Activated CD4-positive, alpha-beta T cell treated with anti-CD3 and anti-CD28 coated beads, Interleukin-2, Interleukin-4, amounts not matched to agents 100 ng/mL and 50 ng/mL, durations not matched to agents 16 hours and 8 hours (primary cell): ENCODE measurements at places on chromosomes 3 and 15.

- no peak for DNase-seq
Observed at GRCh38 chr3:63874769-63875168, 11.1 kb downstream of the ATXN7 start.

GRCh38 chr3:46854555-46854991, 8.7 kb downstream of the MYL3 start:
- DNase-seq: no peak

GRCh38 chr3:173396191-173397041, 1.1 kb upstream of the NLGN1 start:
- DNase-seq: no peak

GRCh38 chr3:17939157-17939556, 196.7 kb upstream of the TBC1D5 start:
- no peak for DNase-seq

DNA sequence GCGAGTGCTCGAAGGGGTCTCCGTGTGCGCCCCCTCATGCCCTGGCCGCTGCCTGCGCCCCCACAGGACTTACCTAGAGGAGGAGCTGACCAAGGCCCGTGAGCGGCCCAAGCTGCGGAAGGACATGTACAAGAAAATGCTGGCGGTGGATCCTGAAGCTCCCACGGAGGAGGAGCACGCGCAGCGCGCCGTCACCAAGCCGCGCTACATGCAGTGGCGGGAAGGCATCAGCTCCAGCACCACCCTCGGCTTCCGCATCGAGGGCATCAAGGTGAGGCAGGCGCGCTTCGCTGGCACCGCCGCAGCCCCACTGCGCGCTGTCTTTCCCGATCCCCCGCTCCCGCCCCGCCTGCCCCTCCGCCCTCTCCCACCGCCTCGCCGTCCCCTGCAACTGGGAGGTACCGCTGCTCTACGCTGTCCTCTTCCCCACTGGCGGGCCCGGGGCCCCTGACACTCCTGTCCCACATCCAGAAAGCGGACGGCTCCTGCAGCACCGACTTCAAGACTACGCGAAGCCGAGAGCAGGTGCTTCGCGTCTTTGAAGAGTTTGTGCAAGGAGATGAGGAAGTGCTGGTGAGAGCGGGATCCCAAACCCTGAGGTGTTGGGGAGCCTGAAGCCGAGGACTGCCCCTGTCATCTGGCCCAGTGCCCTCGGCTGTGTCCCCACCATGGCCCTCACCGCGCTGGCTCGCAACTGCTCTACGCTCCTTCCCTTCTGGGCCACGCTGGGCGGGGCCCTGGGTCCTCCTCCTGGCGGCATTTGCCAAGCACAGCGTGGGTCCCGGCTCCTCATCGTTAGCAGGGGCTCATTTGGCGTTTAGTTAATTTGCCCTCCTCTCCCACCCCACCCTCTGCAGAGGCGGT, 8.5 kb downstream of the ITPKA start:
- no peak for DNase-seq

- no peak for DNase-seq
Observed at GRCh38 chr3:17583530-17583929, 158.9 kb downstream of the TBC1D5 start.

- no peak for DNase-seq
Observed at GRCh38 chr3:8052659-8053058, 449.0 kb upstream of the LMCD1 start.

- DNase-seq: peak; percentile 10
Observed at GRCh38 chr15:39502082-39502447, 78.8 kb upstream of the THBS1 start.

GRCh38 chr3:142875583-142876207, 13.2 kb downstream of the PCOLCE2 start:
- DNase-seq: no peak

DNA sequence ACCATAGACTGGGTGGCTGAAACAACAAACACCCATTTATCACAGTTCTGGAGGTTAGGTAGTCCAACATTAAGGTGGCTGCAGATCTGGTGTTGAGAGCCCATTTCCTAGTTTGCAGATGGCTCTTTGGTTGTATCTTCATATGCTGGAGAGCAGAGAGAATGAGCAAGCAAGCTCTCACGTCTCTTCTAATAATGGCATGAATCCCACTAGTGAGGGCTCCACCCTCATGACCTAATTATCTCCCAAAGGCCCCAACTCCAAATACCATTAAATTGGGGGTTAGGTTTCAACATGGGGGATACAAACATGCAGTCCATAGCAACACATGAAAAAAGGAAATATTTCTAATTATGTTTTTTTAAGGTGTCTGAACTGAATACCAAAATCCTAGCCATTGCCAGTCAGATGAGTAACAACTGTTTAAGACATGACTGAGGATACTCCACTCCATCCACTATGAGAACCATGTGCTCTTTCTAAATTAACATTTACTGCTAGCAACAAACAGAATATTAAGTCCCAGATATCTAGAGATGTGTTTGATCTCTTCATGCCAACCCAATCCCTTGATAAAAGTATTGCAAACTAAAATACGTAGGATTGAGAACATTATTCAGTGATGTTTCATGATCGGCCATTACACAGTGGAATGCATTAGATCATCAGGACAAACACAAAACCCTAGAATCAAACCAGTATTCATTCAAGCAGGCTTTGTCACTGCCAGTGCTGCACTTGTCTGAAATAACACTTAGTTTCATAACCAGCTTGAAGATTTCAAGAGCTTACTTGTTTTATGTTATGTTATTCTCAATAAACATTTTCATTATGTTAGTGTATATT, 340.3 kb downstream of the SLC9A9 start:
- DNase-seq: no peak

GRCh38 chr3:186596568-186597287, 16.1 kb upstream of the AHSG start:
- DNase-seq: no peak

DNA sequence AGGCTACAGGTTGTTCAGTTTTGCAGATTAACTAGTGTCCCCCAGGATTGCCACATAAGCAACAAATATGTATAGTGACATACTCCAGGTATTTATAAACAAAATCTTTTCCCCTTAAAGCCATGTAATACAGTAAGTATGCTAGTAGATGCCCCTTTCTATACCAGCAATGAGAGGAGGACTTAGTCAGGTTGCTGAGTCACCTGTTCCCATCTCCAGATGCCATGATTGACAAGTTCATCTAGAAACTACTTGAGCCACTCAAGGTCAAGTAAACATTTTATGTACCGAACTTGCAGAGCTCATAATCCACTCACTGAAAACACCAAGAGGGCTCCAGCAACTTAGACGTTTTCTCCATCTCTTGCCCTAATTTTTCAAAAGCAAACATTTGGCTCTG, 18.2 kb downstream of the SLC9A9 start:
- DNase-seq: peak; percentile 43

DNA sequence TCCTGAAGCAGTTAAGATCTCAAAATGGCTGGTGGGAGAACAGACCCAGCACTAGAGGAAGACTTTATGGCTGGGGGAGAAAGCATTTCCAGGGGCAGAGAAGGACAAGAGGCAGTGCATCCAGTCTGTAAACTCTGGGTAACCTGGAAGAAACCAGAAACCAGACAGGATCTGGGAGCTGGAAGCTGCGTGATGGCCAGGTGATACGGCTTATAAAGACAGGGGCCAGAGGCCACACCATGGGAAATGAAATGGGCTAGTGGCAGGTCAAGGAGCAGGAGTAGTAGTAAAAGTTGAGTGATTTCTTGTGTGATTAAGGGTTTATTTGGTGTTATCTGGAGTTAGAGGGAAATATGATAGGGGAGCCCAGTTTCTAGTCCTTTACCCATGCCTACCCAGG, 144.7 kb upstream of the ARRDC4 start:
- DNase-seq: no peak

GRCh38 chr3:178671791-178672190, 135.6 kb downstream of the KCNMB2 start:
- DNase-seq: no peak

GRCh38 chr3:153399636-153400035, 237.6 kb downstream of the RAP2B start:
- peak; percentile 24 for DNase-seq

DNA sequence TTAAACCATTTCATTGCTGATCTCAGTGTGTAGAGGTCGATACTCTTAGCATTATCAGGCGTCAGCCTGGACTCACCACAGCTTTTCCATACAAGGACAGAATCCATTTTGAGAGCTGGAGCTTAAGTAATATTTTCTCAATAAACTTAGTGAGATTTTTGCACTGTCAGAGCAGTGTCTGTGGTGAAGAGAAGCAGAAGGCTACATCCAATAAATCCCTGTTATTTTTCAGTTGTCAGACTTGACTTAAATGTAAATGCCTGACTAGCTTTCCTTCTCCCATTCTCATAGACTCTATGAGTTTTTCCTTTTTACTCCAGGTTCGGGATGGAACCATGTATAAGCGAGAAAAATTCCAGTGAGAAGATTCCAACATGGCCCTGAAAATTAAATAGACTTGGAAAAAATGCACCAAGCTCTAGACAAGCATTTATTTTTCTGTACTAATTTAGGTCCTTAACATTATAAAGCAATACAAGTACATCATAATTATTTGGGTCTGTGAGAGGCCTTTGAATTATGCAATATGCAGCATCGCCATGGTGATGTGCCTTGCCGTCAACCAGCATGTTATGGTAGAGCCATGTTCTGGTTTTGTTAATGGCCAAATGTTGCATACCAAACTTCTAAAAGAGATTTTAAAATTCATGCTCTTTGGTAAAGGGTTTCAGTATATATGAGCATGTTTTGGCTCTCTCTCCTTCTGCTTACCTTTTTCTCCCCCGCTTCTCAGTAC, 62.0 kb downstream of the RARB start:
- DNase-seq: no peak

- DNase-seq: no peak
Observed at GRCh38 chr3:14678015-14678503, 3.1 kb downstream of the C3orf20 start.

GRCh38 chr15:64845183-64845611, 3.5 kb downstream of the PLEKHO2 start:
- DNase-seq: no peak

- DNase-seq: peak; percentile 69
Observed at GRCh38 chr15:51380999-51381806, 39.7 kb downstream of the GLDN start.

GRCh38 chr3:52090131-52090932, 34.0 kb upstream of the DUSP7 start:
- no peak for DNase-seq

- no peak for DNase-seq
Observed at GRCh38 chr15:93261845-93262244, 172.8 kb upstream of the RGMA start.

DNA sequence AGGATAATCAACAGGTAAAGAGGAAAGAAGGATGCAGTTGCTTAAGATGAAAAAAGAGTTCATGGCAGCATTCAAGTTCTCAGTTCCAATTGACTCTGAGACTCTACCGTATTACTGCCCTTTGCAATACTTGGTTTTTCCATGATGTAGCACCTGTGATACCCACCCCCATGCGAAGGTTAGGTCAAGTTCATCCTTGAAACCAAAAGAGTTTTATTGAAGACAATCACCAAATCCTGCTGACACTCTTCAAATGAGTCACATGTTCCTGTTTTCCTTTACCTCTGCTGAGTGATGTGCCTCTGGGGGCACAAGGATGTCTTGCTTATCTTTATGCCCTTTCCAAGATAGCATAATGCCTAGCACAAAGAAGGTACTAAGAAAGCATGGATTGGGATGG, 111.3 kb upstream of the SLC7A14 start:
- DNase-seq: no peak

DNA sequence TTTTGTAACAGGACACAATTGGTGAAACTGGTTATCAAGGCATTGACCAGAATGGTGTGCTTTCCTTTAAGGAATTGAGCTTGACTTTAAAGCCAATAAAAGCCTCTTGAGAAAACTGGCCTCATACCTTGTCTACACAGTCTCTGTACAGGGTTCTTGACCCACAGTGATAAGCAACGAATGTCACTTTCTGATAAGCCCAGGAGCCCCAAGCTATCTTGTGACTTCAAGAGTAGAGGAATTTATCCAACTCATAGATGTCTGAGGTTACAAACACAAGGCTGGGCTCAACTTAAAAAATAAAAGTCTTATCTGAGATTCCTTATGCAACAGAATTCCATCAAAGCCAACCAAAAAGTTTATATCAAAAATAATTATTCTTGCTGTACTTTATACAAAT, 212.1 kb downstream of the GBE1 start:
- DNase-seq: no peak

DNA sequence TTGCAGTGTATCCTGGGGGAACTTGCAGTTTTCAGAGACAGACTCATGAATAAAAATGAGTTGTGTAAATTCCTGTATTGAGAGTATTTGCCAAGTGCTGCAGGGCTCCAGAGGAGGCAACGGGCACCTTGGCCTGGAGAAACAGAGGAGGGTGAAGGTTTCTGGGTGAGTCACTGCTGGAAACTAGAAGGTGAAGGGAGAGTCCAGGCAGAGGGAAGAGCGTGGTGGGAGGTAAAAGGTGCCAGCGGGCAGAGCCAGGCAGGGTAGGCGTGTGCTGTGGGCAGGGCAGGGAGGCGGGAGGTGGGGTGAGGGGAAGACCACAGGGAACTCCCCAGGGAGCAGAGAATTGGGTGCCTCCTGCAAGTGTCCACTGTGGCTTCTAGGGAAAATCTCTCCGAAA, 120.8 kb downstream of the SLCO3A1 start:
- no peak for DNase-seq

DNA sequence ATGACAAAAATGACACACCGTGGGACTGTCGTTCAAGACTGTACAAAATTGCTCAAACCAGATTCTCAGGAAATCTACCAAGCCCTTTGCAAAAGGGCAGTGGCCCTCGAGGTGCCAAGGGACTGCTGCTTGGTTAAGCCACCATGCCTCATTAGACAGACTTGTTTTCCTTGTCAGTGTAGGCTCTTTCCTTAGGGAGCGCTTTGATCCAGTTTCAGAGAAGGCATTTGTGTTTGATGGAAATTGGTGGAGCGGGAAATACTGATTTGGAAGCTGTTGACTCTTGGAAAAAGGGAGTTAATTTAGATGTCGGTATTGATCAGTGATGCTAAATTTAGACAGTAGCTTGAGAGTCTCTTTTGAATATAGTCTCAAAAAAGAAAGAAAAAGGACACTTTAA, 304.3 kb upstream of the UMPS start:
- no peak for DNase-seq

- DNase-seq: no peak
Observed at GRCh38 chr3:133570937-133571320, 2.6 kb upstream of the CDV3 start.
